ENCODE measurements at places on chromosomes 6 and 20.

DNA sequence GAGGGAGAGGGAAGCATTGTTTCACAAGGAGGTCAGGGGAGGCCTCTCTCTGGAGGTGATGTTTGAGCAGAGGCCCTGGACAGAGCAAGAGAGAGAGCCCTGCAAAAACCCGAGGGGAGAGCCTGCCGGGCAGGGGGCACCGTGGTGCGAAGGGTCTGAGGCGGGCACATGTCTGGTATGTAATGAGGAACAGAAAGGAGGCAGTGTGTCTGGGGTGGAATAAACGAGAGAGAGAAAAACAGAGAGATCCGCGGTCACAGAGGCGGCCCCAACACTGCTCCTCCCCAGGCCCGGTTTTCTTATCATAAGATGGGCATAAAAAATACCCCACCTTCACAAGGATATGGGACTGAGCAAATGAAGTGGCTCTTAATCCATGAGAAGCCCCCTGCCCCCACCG, 119.2 kb downstream of the PREX1 start:
- DNase-seq, result no peak

GRCh38 chr6:106963544-106963943, 11.0 kb downstream of the CD24 start:
- no peak for DNase-seq

DNA sequence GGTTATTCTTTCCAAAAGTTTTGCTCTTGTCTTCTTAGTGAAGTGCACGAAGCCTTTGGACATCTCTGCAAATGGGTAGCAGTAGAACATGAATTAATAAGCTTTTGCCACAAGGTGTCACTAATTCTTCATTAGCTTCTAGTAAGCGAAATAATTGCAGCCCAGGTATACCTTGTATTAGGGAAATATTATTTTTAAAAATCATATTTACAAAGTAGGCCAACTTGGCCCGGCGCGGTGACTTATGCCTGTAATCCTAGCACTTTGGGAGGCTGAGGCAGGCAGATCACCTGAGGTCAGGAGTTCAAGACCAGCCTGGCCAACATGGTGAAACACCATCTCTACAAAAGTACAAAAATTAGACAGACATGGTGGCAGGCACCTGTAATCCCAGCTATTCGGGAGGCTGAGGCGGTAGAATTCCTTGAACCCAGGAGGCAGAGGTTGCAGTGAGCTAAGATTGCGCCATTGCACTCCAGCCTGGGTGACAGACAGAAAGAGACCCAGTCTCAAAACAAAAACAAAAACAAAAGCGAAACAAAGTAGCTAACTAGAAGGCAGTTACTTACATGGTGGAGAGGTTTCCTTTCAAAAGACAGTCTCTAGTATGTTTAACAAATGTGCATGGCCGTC, 8.8 kb upstream of the RSPH3 start:
- DNase-seq, result no peak

GRCh38 chr20:62655282-62656196, 13.2 kb downstream of the SLCO4A1 start:
- no peak for DNase-seq

DNA sequence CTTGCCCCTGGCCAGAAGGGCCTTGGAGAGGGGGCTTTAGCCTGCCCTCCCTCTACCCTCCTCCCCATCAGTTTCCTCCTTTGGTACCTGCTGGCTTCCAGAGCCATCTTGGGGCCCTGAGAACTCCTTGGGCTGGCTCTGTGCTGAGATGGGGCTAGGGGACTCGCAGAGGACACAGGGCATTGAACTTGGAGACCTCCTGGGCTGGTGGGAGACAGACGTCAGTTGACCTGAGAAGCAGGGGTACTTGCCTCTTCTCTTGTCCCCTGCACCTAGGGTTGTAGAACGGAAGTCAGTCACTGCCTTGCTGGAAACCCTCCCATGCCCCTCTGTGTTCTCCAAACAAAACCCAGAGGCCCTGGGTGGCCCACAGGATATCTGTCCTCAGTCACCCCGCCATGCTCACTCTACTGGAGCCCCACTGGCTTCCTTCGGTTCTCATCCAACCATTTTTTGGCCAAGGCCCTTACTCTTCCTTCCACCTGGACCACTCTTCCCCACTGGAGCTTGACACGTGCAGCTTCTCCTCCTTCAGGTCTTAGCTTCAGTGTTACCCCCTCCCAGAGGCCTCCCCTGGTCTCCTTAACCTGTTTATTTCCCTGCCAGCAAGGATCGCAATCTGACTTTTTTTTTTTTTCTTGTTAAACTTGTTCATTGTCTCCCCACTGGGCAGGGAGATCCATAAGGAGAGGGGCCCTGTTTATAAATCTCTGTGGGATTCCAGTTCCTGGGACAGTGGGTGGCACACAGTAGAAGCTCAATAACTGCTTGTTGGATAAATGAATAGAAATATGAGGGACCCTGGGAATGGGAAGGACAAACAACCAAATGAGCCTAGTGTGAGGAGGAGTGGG, 971 bp downstream of the RBCK1 start:
- peak; percentile 44 for DNase-seq

All from activated CD4-positive, alpha-beta T cell treated with anti-CD3 and anti-CD28 coated beads for 48 hours (primary cell).